ENCODE measurements at places on chromosomes 2 and 18.

DNA sequence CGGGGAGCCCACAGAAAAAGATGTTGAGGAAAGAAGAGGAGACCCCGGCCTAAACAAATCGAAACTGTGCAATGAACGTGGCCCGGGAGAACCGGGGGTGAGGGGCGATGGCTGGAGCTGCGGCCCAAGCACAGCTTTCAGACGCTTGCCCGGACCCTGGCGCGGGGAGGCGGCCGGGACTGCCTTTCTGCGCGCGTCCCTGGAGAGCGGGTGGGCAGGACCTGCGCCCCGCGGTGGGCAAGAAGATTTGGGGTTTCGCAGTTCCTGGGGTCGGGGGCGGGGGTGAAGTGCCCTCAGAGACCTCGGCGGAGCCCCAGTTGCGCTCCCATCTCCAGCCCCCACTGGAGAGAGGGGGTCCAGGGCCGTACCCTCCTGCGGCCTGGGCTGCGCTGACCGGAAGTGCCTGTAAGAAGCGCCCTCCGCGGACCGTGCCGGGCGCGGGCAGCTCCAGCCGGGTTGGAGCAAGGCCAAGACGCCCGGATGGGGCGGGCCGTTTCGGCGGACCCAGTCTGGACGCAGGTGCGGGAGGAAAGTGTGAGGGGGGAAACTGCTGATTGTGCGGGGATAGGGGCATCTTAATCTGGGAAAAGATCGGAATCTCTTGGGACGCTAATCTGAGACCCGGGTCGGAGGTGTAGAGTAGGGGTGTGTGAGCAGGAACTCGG lies 11.6 kb downstream of the EN1 start:
- DNase-seq: no peak

DNA sequence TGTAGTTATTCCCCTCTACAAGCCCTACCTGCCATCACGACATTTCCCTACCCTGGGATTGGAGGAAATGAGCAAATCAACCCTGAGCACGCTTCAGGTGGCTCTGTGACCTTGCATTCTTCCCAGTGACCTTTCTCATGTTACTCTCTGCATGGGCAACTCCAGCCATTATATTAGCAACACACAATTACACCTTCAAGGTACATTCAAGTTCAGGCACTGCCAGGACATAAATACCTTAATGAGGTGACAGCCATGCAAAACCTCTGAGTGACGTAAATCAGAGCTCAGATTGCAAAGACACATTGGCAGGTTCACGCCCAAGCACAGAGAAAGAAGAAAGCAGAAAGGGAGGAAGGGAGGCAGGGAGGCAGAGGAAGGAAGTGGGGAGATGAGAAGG lies 68.7 kb upstream of the ALK start:
- no peak for DNase-seq

DNA sequence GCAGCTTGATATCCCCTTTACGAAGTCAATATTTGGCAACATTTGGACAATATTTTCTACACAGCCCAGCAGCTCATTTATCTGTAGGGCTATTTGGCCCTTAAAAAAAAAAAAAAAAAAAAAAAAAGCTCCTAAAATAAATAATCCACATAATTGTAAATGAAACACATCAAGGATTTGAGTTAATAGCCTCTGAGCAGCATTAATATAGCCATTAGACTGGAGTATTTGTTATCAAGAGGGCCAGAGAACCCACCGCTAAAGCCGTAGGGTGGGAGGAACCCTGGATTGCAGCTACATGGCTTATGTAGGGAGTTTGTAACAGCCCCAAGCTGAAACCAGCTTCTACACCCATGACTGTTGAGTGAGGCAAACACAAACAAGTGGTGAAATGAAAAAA lies 84.5 kb downstream of the RNF152 start:
- no peak for DNase-seq

DNA sequence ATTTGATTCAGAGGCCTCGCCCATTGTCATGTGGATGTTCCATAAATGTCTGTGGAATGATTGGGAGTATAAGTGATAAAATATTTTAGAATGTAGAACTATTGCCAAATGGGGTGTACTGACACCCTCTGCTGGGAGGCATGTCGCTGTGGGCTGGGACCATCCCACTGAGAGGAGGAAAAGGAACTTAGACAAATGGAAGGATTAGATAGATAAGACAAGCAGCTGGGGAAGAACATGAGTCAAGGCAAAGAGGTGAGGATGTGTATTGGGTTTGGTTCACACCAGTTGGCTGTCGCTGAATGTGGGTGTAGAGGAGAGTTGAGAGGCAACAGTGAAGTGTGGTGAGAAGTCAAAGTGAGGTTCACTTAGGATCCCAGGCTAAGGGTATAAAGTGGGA lies 4.0 kb downstream of the C2orf74 start:
- DNase-seq: no peak
